Esophagus squamous epithelium (tissue), 5 donors: ENCODE measurements at places on chromosomes 2 and 18.

DNA sequence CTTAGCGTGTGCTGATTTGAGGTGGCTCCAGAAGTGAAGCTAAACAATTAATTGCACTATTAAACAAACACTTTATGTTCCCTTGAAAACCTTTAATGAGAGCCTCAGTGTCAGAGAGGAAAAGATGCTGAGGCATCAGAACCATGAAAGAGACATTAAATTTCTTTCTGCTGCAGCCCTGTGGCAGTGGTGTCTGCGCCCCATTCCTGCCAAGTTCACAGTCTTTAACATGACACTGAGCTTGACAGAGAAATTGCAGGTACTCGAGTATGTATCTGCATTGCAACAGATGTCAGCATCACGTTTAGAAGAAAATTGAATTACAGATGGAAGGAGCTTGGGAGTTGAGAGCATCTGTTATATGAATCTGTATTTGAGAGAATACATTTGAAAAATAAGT is 111.3 kb upstream of the CREB1 start:
- no peak for DNase-seq

- no peak for DNase-seq
Measured at GRCh38 chr18:2879889-2880288, 33.1 kb downstream of the EMILIN2 start.

GRCh38 chr2:26619521-26619951 is 21.6 kb downstream of the CIB4 start:
- DNase-seq, result no peak

GRCh38 chr2:119315241-119315925 is 51.3 kb downstream of the C2orf76 start:
- no peak for DNase-seq

- DNase-seq, result no peak
Measured at GRCh38 chr2:197152451-197153228, 157.9 kb downstream of the ANKRD44 start.

DNA sequence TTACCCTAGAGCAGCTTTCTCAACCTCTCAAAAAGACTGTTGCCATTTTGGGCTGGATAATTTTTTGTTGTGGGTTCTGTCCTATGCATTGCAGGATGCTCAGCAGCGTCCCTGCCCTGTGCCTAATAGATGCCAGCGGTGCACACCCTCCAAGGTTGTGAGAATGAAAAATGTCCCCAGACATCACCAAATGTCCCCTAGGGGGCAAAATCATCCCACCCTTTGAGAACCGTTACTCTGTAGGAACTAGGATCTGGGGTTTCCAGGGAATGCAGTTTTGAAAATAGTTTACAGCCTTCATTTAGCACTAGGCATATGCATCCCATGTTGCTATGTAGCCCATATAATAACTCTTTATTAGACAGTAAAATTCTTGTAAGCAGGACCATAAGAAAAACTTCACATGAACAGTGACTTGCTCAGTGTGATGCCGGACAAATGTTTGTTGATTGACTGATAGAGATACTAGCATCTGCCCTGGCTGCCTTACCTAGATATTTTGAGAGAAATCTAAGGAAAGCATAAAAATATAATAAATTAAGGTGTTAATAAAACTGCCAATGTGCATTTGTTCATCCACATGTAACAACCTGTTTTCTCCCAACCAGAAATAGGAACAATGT is 79.2 kb upstream of the EPC2 start:
- no peak for DNase-seq

GRCh38 chr2:226578879-226579278 is 220.7 kb downstream of the IRS1 start:
- no peak for DNase-seq

- no peak for DNase-seq
Measured at GRCh38 chr2:228827056-228827700, 443.9 kb downstream of the PID1 start.

- no peak for DNase-seq
Measured at GRCh38 chr18:68763083-68763482, 34.8 kb upstream of the CCDC102B start.

- no peak for DNase-seq
Measured at GRCh38 chr18:56508370-56509036, 129.9 kb downstream of the TXNL1 start.

- no peak for DNase-seq
Measured at GRCh38 chr18:63472380-63472779, 4.4 kb upstream of the SERPINB5 start.

- DNase-seq, result no peak
Measured at GRCh38 chr2:64104933-64105332, 39.3 kb downstream of the PELI1 start.

GRCh38 chr2:32342801-32343200 is 14.0 kb upstream of the BIRC6 start:
- DNase-seq, result no peak

DNA sequence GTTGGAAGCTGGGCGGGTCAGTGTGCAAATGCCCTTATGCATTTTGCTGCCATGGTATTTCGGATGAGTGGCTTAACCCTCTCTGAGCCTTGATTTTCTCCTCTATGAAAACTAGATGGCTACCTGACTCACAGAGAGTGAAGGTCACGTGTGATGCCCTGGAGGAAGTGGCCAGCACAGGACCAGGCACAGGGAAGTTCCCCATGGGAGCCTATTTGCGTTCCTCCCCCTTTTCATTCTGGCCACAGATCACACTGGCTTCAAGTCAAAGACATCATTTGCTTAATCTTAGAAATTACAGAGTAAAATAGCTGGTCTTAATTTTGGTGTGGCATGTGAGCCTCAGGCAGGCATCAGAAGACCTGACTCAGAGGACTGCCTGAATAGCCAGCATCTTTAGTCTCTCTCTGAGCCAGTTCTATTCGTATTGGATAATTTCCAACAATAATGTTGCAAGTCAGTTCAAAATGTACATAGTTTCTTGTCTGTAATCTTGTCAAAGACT is 57.6 kb upstream of the CD302 start:
- no peak for DNase-seq

DNA sequence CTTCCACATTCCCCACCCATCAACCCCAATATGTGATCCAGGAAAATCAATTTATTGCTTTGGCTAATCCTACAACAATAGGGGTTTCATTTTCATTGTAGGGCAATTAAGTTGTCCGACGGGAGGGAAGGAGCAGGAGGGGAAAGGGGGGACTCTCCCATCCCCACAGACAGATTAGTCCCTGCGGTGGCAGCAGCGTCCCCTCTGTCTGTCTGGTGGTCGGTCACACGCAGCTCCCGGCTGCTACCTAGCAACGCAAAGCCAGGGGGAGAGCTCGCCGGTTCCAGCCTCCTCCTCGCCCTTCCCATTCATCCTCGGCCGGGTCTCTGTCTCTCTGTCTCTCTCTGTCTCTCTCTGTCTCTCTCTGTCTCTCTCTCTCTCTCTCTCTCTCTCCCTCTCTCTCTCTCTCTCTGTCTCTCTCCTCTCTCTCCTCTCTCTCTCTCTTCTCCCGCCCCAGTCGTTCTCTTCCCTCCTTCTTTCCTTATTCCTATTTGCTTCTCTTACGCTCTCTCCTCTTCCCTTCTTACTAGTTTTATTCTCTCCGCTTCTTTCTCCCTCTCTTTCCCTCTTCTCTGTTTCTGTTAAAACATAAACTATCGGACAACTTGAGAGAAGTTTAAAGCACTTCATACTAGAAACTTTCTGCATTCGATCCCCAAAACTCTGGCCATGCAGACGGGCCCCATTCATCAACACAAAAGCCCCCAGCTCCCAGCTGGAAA is 1.2 kb downstream of the LRP2 start:
- DNase-seq, result no peak

GRCh38 chr2:237482485-237482884 is 4.6 kb upstream of the MLPH start:
- no peak for DNase-seq

DNA sequence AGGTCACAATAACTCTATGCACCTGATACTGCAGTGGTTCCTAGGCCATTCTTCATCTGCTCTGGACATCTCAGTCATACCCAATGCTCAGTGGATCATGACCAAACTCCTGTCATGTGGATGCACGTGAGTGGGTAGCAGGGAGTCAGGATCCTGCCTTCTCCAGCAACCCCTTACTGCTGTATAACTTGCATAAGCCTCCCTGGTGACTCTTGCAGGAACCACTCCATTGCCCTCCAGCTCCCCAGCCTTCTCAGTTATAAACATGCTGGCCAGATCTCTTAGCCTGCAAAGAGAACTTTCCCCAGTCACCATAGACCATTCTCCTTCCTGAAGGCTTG is 98.6 kb upstream of the ZNF397 start:
- no peak for DNase-seq

GRCh38 chr2:172456002-172456401 is 28.6 kb downstream of the ITGA6 start:
- DNase-seq, result no peak

GRCh38 chr2:3202926-3203325 is 174.7 kb downstream of the EIPR1 start:
- no peak for DNase-seq

DNA sequence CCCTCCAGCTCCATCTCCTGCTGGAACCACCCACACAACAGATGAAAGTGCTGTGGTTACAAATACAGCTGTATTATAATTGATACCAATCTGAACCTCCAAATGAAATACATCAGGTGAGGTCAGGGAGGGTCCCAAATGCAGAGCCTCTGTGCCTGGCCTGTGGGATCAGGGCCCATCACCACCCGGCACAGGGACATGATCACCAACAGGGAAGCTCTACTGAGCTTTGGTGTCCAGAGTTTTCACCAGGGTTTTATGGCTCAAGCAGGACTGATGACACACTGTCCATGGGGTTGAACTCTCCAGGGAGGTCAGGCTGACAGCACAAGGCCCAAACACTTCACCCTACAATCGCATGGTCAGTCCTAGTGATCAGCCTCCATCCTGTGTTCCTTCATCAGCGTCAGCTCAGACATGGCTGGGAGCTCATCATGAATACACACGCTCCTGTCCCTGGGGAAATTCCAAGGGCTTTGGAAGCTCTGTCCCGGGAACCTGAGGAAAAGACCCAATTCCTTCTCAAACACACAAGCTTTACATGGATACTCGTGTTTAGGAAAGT is 3.9 kb upstream of the PXDN start:
- no peak for DNase-seq

DNA sequence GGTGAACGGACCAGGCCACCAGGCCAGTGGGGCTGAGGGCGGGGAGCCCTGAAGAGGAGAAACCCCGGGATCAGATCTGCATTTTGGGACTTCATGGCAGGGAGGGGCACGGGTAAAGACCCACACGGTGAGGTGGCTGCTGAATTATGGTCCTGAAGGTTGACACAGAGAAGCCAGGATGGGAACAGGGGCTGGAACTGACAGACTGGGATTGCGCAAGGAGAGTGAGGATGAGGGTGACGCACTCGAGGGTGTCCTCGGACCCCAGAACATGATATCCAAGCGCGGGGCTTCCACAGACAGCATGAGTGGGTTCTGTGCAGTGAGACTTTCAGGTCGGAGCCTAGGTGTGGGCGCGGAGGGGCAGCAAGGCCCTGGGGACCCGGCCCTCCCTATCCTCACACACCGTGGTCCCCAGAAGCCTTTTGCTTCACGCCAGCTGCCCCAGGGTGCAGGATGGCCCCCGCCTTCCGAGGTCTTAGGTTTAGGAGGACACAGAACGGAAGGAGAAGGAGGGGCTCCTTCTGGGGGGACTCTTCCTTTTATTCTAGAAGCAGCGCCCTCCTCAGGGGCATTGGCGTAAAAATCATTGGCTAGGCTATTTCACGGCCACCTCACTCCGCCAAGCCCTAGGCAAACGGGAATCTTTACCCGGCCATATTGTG is 416.8 kb upstream of the HS6ST1 start:
- DNase-seq, result no peak

DNA sequence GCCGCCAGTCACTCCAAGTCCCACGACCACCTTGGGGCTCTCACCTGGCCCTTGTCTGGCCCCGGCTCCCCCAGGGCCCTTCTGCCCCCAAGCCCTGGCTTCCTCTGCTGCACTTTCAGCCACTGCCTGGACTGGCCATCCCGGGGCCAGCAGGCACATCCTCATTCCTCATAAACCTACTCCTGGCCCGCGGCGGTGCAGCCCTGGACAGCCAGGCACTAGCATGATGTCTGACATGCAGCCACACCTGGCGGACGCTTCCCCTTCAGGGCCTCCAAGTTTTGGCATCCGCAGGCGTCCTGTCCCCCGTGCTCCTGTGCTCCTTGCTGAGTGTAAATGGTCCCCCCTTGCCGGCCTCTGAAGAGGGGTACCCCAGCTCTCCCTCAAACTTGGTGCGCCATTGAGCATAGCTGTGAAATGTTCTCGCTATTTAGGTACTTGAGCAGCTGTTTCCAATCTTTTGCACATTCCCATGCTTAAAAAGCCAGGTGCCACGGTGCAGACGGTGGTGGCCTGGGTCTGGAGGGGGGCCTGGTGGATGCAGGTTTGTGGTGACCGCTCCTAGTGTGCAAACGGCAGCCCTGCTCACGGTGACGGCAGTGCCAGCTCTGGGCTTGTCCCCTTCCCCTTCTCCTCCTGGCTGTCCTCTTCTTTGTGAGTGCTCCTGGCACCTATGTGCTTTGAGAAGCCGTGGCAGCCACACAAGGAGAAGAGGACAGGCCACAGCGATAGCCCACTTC is 123.8 kb downstream of the MBP start:
- DNase-seq, result no peak
